Motor neuron (in vitro differentiated cells): ENCODE measurements at places on chromosomes 6 and 20.
A peak's percentile ranks its signal among the peaks of the same experiment; 100 is the strongest.

GRCh38 chr6:155219299-155219698 lies 44.5 kb upstream of the CLDN20 start:
- no peak for ATAC-seq

GRCh38 chr6:98566126-98566525 lies 268.2 kb upstream of the POU3F2 start:
- no peak for ATAC-seq

DNA sequence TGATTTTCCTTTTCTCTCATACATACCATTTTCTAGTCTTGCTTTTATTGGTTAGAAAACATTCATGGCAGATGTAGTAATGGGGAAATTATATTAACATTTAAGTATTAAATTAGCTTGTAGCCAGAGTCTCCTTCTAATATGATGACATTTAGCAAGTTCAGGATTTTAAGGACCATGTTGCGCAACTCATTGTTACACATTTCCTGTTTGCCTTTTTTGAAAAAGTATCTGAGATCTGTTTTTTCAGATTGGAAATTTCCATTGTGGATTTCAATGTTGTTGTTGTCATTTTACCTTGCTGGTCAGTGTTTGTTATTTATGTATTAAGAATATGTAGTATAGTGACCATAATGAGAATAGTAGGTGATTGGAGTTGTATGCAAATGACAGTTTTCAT lies 38.7 kb downstream of the CDKAL1 start:
- ATAC-seq = no peak

GRCh38 chr20:19026121-19026878 lies 186.1 kb upstream of the SLC24A3 start:
- no peak for ATAC-seq

GRCh38 chr20:39421571-39422105 lies 459.5 kb downstream of the DHX35 start:
- ATAC-seq = no peak

- no peak for ATAC-seq
Measured at GRCh38 chr20:47850146-47850545, 64.9 kb upstream of the SULF2 start.

DNA sequence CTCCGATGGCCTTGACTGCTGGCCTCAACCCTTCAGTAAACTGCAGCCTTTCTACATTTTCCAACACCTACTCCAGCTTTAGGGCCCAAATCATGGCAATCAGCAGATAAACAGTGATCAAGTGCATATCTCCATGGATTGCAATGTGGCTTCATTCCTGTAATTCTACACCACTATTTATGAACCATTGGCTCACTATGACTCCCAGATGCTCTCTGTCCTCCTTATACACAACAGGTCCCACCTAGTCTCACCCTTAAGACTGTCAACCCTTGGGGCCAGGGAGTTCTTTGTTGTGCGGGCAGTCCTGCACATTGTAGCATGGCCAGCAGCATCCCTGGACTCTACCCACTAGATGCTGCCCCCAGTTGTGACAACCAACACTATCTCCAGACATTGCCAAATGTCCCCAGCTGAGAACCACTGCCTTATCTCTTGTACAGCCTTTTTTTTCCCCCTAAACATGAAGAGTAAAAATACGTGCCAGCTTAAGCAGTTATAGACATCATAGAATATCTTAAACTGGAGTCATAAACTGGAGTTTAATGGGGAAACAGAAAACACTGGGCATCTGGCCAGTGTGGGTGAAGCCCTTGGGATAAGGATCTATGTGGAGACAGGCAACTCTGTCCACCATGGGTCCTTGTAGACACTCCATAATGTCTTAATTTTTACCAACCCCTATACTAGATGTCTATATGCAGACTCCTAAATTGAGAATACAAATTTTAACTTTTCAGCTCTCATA lies 21.1 kb downstream of the MRPL14 start:
- ATAC-seq = no peak

DNA sequence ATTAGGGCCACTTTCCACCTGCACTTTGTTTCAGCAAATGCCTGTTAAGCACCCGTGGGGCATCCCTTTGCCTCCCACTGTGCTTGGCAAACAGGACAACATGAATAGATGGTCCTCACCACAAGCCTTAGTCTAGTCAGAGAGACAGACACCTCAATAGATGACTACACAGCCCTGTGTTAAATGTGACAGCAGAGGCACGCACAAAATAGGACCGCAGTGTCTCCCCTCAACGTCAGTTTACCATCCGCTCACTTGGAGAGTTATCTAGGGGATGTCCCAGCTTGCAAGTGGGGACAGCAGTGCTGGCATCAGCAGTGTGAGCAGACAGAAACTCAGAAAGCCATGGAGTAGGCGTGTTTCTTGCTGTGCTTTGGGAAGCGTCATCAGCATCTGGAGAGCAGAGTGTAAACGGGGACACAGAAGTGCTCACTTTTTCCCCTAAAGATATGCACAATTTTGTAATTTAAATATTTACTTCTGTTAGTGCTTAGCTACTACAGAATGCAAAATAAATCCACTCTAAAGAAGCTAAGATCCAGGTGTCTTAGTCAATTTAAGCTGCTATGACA lies 66.0 kb upstream of the TXNDC5 start:
- ATAC-seq = no peak

DNA sequence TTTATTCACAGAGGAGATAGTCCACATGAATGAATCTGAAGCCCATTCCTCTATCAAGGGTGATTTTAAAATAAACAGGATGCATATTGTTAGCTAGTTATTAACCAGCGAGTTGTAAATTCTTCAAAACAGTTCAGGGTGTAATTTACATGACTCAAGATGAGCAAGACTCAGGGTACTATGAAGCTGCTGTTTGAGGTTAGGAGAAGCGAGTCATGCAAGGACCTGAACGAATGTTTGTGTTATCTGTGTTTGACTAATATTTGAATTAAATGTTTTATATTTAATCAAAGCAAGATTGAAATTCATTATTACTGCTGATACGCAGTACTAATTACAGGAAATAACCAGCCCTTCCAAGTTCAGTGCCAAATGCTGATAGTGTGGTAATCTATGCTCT lies 191.1 kb downstream of the SAMD5 start:
- ATAC-seq = no peak

GRCh38 chr6:37222125-37222967 lies 35.2 kb upstream of the TBC1D22B start:
- peak; percentile 90 for ATAC-seq

DNA sequence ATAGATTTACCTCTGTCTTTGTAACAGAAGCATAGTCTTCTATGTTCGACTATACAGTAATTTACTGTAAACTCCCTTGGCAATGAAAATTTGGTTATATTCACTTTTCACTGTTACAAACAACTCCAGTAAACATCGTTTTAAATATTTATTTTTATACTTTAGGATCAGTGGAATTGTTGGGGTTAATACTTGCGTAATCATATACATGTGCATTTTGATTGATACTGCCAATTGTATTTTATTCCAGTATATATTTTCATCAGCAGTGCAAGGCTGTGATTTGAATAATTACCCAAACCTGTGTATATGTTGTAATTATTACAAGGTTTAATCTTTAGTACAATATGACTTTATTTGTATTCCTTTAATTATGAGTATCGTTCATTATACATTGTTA lies 255.7 kb downstream of the ARID1B start:
- ATAC-seq = no peak

DNA sequence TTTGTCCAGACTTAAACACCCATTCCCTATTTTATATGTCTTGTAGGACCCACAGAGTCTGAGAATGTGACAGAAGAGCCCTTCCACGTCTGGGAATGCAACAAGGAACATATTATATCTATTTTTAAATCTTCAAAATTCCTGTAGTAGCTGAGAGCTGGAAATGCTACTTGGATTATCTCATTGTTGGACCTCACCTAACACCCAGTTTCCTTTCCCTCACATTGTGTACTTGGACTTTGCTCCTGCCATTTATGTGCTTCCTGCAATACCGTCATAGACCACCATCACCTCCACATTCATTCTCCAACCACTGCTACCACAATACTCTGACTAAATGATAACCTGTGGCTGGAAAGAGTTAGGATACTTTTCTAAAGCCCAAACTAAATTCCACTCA lies 335.4 kb downstream of the COL12A1 start:
- no peak for ATAC-seq

DNA sequence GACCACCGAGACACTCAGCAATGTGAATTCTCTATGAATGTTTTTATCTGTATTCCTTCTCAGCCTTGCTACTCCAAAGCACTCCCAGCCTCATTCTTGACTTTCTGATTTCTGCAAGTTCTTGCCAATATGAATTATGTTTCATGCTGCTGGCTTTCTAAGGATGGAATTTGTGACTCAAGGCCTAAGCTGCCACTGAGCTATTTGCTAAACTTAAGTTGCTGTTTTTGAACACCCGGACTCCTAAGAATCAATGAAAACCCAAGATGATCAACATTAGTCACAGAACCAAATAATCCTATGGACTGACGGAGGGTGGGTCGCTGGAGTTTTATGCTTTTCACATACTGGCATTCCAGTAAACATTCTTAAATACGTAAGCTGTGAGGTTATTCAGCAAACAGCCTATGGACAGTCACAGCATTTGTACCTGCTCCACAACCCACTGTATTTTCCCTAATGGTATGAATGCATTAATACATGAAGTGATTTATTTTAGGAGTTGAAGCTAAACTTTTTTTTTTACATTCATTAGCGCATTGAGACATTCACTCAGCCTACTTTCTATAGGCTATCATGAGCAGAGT lies 8.2 kb upstream of the PXDC1 start:
- ATAC-seq = no peak

GRCh38 chr20:53872081-53872541 lies 198.3 kb downstream of the BCAS1 start:
- no peak for ATAC-seq

GRCh38 chr6:19268718-19269117 lies 568.5 kb upstream of the ID4 start:
- ATAC-seq = no peak

GRCh38 chr20:24492031-24492607 lies 22.7 kb downstream of the SYNDIG1 start:
- peak; percentile 52 for ATAC-seq

DNA sequence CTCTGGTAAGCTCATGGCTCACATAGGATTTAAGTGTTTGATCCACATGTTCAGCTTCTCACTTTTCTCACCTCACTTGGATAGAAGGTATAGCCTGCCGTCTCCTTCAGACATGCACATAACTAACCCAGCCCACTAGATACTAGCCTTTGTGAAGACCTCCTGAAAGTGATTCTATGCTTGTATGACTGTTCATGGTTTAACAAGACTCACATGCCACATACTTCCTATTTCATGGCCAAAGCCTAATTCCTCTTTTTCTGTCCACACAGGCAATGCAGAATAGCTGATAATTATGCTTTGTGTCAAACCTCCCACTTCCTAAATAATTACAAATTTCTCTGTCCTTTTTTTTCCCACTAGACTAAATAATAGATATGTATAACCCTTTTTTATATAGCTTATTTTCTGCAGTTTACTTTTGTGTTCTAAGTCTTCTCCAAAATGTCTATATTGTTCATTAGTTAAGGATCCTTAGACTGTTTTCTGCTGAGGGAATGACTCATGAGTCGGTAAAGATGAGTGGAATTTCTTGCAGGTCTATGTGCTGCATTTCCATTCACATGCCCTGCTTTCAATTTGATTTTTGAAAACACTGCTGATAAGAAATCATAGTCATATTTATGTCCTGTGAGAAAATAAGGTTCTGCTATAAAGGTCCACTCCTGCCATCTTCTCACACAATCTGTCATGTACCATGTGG lies 43.0 kb downstream of the HDDC2 start:
- ATAC-seq = no peak

GRCh38 chr20:44914924-44915323 lies 5.1 kb downstream of the PABPC1L start:
- ATAC-seq = no peak

- ATAC-seq = peak; percentile 72
Measured at GRCh38 chr20:60063048-60063451, 104.8 kb downstream of the CDH26 start.

DNA sequence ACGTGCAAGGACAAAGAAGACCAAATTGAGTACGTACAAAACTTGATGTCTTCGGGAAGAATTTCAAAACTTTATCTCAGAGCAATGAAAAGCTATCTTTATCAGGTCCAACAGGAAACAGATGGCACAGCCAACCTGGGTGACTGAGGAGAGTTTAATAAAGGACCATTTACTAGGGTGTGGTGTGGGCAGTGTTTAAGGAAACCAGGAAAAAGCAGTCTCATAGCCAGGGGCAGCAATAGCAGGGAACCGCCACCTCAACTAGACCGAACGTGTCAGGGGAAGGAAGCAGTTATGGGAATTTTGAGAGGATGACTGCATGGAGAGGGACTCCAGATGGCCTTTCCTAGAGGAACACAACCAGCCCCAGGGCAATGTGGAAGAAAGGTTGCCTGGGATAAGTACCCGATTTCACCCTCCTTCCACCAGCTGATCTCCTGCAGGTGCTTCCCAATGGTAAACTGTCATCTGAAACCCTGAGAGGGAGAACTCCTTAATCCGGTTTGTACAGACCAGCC lies 15.2 kb upstream of the TAAR5 start:
- no peak for ATAC-seq

DNA sequence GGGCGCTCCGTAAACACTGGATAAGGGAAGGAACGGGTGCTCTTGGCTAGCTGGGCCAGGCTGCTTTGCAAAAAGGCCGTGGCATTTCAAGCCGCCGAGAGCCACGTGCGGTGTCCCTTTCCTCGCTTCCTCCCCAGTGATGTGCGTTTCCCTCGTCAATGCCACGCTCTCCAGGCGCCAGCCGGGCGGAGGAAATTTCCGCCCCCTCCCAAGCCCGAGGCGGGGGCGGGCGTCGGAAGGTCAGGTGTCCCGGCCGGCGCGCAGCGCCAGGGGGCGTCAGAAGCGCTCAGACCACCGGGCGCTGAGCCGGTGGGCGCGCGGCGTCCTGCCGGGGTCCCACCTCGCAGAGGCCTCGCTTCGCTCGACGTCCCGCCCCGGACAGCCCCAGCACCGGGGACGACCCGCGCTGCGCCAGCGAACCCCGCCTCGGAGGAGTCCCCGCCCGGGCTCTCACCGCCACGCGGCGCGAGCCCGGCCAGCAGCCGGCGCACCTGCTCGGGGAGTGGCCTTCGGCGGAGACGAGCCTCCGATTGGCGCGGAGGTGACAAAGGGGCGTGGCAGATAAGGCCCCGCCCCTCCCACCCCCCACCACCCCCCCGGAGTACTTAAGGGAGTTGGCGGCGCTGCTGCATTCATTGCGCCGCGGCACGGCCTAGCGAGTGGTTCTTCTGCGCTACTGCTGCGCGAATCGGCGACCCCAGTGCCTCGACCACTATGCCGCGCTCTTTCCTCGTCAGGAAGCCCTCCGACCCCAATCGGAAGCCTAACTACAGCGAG lies at the start of gene SNAI1:
Gene SNAI1, plus strand, starts transcription at position 635 of the 777 bp plus-strand sequence. Its CDS starts 80 bp downstream, at position 715.
- ATAC-seq = peak; percentile 89

GRCh38 chr6:72560721-72561593 lies 60.9 kb upstream of the KCNQ5 start:
- ATAC-seq = peak; percentile 89

DNA sequence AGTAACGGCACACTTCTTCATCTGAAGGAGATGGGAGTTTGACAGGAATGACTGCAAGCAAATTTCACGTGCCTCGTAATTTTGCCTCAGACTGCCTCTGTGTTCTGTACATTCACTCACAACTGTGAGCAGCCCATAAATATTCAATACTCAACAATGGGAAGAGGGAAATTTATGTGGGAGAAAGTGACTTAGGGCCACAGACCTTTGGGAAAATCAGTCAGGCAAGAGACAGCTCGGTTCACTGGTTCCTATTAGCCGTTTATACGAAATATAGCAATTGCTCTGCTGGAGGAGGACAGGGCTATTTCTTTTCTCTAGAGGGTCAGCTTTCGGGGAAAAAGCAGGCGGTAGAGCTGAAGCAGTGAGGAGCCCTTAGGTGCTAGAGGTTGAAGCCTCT lies 28.0 kb downstream of the OPN5 start:
- peak; percentile 96 for ATAC-seq
